ENCODE measurements at places on chromosomes 6 and 20.
A peak's percentile ranks its signal among the peaks of the same experiment; 100 is the strongest.

DNA sequence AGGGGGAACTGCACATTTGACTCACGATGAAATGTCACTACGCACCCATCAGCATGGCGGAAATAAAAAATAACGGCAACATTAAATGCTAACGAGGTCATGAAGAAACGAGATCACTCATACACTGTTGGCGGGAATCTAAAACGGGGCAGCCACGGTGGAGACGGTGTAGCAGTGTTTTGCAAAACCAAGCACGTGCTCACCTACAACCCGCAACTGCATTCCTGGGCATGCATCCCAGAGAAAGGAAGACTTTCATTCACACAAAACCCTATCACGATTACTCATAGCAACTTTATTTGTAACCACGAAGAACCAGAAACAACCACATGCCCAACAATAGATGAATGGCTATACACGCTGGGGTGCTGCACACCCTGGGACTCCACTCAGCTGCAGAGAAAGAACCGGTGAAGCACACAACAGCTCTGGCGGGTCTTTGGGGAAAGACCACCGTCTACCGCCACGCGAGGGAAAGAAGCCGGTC lies 77.0 kb downstream of the YTHDF1 start:
- DNase-seq, result peak; percentile 46

GRCh38 chr6:155782320-155782731 lies 326.7 kb upstream of the NOX3 start:
- DNase-seq, result peak; percentile 70

DNA sequence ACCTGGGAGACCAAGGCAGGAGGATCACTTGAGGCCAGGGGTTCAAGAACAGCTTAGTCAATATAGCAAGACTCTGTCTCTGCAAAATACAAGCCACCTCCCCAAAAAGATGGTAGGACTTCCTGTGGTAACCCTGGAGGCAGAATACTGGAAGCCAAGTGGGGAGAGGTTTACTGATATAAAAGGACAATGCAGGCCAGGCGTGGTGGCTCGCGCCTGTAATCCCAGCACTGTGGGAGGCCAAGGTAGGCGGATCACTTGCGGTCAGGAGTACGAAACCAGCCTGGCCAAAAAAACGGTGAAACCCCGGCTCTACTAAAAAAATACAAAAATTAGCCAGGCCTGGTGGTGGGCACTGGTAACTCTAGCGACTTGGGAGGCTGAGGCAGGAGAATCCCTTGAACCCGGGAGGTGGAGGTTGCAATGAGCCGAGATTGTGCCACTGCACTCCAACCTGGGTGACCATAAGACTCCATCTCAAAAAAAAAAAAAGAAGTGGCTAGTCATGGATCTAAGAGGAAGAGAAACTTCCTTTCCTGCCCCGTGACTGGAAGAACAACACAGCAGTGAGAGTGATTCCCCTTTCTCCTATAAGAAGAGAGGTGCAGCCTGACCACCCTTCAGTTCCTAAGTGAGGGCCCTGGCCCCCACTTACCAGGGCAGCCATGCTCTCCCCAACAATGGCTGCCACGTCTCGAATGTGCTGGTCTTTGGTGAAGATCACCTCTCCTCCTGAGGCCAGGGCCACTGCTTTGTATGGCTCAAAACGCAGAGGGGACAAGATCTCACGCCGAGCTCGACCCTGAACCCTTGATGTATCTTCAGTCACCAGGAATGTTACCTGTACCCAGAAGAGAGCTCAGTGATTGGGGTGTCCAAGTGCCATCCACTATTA lies 6.2 kb downstream of the SAPCD1 start:
- no peak for DNase-seq

- DNase-seq, result no peak
These were observed 77.0 kb downstream of the MMS22L start for GRCh38 chr6:97205966-97206365.

DNA sequence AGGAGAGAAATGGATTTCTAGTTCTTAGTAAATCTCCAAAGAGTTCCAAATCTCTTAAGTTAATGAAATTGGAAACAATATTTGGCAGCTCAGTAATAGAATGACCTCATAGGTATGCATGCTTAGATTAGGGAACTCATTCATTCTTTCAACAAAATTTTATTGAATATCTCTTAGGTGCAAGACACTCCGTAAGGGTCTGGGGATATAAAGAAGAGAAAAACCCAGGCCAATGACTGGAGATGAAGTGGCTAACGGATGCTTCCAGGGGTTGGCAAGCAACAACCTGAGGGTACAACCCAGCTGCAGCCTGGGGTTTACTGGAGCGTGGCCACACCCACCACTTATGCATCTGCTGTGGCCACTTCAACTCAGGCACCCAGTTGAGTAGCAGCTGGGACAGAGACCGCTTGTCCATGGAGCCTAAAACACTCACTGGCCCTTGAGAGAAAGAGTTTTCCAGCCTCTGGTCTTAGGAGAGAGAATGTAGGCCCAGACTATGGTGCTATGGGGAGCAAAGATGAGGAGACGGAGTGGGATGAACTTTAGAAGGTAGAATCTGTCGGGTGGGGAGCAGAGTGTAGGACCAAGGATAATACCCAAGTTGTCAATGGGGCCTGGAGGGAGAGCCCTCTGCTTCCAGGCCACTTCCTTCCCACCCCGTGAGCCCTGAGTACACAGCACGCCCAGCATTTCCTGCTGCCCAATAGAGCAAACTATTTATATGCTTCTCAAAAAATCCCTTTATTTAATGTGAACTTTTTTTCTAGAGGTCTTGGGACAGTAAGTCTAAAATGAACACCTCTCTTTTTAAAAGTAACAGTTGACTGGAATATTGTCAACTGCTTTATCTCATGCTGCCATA lies 46.8 kb upstream of the PXDC1 start:
- DNase-seq, result no peak

GRCh38 chr6:31265926-31266325 lies 6.0 kb downstream of the HLA-C start:
- DNase-seq, result no peak

DNA sequence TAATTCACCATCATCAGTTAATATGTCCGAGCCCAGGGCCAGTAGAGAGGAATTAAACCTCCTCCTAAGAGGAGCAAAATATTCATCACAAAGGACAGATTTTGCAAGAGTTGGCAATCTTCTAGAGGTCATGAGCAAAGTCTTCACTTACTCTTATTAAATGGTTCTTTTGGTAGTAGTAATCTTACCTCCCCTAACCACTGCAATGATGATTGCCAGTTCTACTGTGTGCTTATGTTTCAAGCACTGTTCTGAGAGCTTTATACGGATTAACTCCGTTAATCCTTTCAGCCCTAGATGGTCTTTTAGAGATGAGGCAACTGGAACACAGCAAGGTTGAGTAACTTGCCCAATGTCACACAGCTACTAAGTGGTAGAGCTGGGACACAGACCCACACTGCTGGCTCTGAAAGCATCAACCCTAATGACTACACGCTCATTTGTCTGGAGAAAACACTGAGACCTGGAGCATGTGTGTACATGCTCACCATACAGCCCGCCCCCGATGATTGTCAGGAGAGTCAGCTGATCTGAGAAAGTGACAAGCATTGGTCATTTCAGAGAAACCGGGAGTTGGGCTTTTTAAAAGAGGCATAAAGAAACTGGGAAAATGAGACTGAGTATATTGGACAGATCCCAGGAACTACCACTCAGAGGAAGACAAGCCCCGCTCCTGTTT lies 276.0 kb downstream of the NRN1 start:
- no peak for DNase-seq

DNA sequence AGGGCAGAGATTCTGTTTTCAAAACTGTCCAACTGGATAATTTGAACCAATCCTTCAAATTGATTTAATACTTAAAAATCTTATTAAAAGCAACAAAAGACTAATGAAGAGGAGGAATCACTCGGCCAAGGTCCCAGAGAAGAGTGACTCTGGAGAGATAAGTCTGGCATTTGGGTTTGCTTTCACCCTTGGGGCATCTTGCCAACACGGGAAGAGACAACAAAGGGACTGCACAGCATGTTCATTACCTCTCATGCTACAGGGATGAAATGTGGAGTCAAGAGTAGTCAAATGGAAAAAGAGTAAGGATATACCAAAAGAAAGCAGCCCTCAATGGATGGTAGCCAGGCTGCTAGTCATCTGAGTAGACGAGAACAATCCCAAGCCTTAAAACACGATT lies 68.2 kb downstream of the KHDRBS2 start:
- DNase-seq, result no peak

DNA sequence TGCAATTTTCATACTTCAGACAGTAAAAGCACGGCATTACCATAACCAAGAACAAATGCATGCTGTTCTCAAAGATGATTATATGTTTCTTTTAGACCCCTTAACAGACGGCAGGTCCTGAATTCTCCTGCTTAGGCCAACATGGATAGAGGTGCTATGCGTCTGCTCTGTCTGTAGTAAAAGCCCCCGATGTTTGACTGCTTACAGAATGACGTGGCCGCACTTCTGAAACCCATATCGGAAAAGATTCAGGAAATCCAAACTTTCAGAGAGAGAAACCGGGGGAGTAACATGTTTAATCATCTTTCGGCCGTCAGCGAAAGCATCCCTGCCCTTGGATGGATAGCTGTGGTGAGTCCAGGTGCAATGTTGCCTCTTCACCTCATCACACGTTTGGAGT lies 93.1 kb upstream of the FAM8A1 start:
- no peak for DNase-seq

- no peak for DNase-seq
These were observed 50.4 kb downstream of the IRAK1BP1 start for GRCh38 chr6:78917788-78918187.

- DNase-seq, result no peak
These were observed 279.4 kb downstream of the CD83 start for GRCh38 chr6:14396826-14397517.

DNA sequence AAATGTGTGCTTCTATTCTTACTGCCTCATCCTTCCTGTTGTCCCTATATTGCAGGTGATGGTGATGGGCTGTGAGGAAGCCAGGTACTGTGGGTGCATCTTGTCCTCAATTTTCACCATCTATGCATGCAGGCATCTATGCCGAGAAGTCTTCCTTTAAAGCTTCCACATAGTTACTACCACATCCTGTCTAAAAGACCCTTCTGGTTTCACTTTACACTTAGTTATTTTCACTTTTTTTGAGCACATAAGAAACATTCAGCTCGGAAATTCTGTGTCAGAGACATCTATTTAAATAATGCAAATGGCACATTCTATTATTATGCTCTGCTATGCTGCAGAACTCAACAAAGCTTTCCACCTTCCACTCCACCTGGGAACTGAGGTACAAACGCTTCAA lies 28.2 kb upstream of the FABP7 start:
- DNase-seq, result no peak

DNA sequence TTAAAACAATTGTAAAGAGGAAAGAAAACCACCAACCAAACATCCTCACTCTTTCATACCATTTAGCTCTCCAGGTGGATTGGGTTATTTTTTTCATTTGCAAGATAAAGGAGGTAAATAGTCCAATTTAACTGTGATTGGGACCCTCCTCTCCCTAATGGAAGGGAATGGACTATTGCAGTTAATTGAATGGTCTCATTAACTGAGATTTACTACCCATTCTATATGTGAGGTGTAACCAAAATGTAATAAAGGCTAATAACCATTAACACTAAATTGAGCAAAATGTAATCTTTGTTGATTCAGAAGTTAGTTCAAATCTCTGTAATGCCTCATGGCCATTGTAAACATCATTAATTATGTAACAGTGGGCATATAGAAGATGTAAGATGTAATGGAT lies 105.0 kb downstream of the KLHL32 start:
- DNase-seq, result no peak

GRCh38 chr6:10854922-10855632 lies 16.7 kb upstream of the MAK start:
- DNase-seq, result no peak

DNA sequence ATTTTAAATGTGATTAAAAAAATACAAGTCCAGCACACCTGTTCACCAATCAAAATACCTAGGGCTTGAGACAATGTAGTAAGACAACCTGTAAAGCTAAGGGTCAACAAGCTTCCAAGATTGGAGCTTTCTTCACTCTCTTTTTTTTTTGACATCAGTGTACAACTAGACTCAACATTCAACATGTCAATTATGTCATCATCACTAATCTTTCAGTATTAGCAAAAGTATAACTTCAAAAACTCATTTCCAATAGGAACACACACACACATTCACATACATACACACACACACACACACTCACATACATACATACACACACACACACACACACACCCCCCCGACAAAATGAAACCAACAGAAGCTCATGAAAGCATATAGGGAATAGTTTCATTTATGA lies 26.0 kb downstream of the PRKN start:
- DNase-seq, result no peak

GRCh38 chr6:107491138-107491609 lies 1.3 kb downstream of the SOBP start:
- DNase-seq, result no peak

DNA sequence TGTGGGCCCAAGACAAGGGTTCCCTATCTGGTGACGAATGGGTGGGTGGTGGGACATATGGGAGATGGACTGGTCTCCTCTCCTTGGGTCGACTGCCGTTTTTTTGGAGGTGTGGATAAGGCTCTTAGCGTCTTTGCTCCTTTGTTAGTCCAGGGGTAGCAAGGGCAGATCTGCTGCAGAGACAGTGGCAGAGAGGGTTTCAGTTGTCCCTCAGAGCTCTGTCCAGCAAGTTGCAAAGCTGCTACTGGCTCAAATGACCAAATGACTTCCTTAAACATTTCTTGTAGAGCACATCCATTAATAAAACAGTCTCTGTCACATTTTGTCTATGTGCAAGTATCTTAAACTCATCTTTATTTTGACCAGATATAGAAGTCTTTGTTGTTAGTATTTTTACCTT lies 508.0 kb upstream of the ADGRB3 start:
- no peak for DNase-seq

DNA sequence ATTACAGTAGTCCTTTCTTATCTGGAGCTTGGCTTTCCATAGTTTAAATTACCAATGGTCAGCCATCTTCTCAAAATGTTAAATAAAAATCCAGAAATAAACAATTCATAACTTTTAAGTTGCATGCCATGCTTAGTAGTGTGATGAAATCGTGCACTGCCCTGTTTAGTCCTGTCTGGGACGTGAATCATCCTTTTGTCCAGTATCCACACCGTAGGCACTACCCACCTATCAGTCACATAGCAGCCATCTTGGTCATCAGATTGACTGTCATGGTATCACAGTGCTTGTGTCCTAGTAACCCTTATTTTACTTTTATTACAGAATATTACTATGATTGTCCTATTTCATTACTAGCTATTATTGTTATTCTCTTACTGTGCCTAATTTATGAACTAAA lies 924.1 kb downstream of the EYS start:
- no peak for DNase-seq

- DNase-seq, result no peak
These were observed 28.2 kb downstream of the TREML4 start for GRCh38 chr6:41256383-41256782.

Measured in astrocyte of the cerebellum (primary cell).